ENCODE measurements at places on chromosomes 6 and 20.

- no peak for DNase-seq
Measured at GRCh38 chr6:166825553-166826145, 130.7 kb downstream of the RNASET2 start.

DNA sequence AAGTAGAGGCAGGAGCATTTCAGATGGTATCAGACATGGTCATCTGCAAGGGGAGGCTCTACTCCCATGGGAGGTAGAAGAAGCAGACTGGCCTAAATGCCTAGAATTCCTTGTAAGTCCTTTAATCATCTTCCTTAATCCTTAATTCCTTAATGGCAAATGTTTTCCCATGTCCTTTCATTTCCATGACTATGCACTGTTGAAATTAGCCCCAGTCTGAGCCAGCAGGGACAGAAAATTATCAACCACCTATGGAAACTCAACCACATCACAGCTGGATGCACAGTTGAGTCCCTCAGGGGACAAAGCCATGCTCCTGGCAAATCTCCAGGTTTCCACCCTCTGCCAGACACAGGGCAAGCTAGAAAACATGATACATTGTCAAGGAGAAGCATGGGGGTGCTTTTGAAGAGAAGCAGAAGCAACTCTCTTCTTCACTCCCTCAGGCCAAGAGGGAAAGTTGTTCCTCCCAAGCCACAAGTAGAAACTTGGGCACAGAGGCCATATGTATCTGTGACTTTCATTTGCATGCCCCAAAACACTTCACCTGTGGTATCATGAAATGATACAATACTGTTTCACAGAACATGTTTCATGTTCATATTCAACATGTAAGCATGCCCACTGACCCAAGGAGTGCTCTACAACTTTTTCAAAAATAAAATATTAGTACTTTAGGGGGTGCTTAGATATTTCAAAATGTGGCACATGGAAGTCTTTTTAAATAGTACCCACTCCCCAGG is 683.6 kb downstream of the KIF16B start:
- DNase-seq = no peak

GRCh38 chr6:169332250-169332649 is 78.6 kb upstream of the THBS2 start:
- DNase-seq = no peak

GRCh38 chr20:56628015-56628872 is 862 bp upstream of the TFAP2C start:
- DNase-seq = no peak

DNA sequence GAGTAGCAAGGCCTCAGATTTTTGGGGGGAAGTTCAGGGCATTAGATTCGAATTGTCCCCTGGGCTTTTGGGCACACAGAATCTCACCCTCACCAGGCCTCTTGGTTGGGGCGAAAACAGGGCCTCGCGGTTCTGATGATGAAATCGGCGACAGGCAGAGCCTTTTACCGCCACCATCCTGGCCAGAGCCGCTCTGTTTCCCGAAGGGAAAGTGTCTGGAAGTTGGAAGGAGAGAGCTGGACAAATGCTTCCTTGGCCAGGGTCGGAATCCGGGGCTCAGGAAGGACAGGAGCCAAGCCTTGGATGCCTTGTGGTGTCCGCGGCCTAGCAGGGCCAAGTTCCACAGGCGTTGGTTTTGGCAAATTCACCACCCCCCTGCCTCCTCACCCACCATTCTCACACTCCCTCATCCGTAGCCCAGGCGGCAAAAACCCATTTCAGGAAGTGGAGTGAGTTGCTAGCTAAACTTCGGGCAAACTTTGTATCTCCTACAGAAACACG is 3.5 kb upstream of the TFAP2A start:
- no peak for DNase-seq

Measured in activated effector memory CD4-positive, alpha-beta T cell treated with Interleukin-2 at 50 U/mL for 16 hours (primary cell).